GF-D8 (cell line): ENCODE measurements at places on chromosomes 4 and X.

GRCh38 chr4:95114521-95114920, 356.8 kb downstream of the BMPR1B start:
- DNase-seq, result no peak

GRCh38 chr4:154854362-154854761, 73.3 kb downstream of the RBM46 start:
- DNase-seq, result no peak

DNA sequence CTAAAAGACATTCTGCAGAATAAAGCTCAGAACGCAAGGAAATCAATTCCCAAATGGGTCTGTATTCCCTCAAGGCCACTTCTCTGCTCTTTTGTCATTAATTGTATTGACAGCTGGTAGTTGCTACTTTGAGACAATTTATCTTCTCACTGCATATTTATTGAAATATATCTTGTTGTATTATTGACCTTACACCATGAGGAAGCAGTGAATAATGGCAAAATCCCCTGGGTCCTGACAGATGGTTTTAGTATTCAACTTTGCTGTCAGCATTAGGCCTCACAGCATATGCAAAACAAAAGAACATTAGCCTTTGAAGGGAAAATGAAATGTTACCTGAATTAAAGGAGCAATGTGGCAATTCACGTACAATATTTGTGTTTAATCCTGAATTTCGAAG, 406.1 kb upstream of the TRAM1L1 start:
- DNase-seq, result no peak

GRCh38 chrX:134547047-134547679, 87.2 kb downstream of the HPRT1 start:
- DNase-seq, result no peak

GRCh38 chr4:34633241-34633640, 1611.1 kb downstream of the ARAP2 start:
- DNase-seq, result no peak

GRCh38 chr4:16142598-16143310, 58.9 kb upstream of the PROM1 start:
- DNase-seq, result no peak

DNA sequence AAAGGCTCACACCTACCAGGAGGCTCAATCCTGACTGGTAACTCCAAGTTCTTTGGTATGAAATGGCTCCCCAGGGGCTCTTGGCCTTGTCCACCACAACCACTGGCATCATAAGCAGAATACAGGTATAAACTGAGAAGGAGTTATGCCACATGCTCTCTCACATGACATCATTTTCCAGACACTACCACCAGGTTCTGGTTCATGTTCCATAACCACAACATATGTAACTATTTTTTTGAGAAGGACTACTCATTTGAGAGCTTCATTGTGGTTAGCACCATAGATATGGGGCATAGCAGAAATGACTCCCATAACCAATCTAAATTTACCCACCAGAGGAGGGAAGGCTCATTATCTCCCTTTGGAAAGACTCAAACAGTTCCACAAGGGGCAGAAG, 19.6 kb downstream of the PRDM5 start:
- no peak for DNase-seq

DNA sequence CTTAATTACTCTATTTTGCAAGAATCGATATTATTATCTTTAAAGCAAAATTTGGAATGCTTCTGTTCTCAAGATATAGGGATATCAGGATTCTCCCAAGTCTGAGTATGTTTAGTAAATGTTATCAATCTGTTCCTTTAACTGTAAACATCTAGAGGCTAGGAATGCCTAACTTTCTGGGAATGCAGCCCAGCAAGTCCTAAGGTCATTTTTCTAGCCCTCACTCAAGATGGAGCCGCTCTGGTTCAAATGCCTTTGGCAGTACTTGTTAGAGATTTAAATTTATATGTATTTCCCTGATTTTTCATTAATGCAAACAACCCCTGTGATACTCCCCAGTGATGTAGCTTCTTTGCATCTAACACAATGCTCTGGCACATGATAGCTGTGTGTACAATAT, 623.8 kb upstream of the LCORL start:
- no peak for DNase-seq

- DNase-seq, result no peak
These were observed 33.8 kb upstream of the ARMCX2 start for GRCh38 chrX:101693476-101693875.

DNA sequence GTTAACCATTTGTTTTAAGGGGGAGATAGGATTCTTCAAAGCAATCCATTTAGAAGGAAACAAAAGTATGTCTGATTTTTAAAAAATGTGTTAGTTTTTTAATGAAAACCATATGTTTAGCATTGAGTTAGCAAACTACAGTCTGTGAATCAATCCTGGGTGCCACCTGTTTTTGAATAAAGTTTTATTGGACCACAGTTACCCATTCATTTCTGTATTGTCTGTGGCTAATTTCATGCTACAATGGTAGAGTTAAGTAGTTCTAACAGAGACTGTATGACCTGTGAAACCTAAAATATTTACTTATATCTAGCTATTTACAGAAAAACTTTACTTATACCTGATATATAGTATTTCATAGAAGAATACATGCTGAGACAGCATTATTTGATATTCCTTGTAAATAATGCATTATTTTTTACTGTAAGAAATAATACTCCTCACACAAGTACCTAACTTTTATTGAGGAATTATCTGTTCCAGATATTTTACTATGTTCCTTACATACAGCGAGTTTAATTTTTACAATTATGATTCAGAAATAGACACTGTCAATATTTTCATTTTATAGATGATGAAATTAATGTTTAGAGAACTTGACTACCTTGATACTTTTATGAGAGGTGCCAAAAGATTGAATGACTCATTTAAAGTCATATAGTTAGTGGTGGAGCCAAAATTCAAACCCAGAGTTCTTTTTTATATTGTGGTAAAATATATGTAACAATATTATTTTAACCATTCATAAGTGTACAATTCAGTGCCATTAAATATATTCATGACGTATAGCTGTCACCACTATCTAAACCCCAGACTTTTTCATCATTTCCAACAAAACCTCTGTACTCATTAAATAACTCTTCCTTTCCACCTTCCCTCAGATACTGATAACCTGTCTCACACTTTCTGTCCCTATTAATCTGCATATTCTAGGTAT, 122.0 kb downstream of the GLUD2 start:
- DNase-seq, result no peak

DNA sequence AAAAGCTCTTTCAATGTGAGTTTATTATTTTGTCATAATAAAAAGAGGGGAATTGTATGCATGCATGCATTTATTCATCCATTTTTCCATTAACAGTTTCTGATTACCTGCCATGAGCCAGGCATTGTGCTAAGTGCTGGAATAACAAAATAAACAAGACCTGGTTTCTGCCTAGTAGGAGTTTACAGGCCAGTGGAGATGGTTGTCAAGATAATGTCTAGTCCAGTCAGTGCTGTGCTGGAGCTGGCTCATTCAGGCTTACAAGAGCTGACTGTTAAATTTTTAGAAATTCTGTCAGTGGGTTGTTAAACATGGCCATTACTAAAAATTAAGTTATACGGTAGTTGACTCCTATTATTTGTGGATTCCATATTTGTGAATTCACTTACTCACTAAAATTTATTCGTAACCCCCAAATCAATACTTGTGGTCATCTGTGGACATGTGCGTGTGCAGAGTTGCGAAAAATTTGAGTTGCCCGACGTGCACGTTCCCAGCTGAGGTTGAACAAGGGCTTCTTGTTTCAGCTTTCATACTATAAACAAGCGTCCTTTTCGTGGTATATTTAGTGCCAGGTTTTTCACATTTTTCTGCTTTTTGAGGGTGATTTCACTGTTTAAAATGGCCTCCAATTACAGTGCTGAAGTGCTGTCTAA, 172.3 kb upstream of the RPS6KA3 start:
- no peak for DNase-seq

DNA sequence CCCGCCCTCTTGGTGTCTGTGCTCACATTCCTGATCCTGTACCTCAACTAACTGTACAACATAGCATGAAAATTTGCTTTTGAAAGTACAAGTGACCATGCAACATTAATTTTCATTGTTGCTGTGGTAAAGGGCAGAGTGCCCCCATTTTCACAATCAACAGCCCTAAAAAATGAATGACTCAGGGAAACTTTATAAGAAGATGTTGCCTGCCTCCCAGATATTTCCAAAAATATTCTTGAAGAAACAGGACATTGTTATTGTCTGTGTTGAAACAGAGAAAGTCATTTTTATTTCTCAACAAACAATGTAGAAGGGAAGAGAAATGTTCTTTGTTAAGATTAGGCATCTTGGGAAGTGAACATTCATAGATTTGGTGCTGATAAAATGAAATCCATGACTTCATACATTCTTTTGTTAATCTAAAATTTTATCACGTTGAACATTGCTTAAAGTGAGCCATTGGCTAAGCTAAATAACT, 113.9 kb upstream of the ANXA3 start:
- DNase-seq, result no peak

- DNase-seq, result no peak
These were observed 86.0 kb upstream of the C1QTNF7 start for GRCh38 chr4:15341733-15342300.

DNA sequence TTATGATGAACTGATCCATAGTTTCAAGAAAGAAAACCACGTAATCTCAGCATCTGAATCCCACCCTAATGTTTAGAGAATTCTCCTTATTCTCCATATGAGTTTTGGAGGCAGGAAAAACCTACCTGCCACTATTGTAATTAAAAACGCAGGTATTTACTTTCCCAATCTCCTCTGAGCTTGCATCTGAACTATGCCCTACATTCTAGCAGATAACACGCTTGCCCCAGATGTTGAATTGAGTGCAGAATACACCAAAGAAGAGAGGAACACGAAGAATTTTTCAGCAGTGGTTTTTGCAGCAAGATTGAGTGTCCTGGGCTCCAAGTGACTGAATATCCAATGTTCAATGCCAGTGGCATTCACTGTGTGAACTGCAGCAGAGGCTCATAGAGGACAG, 182.4 kb downstream of the COX18 start:
- no peak for DNase-seq

DNA sequence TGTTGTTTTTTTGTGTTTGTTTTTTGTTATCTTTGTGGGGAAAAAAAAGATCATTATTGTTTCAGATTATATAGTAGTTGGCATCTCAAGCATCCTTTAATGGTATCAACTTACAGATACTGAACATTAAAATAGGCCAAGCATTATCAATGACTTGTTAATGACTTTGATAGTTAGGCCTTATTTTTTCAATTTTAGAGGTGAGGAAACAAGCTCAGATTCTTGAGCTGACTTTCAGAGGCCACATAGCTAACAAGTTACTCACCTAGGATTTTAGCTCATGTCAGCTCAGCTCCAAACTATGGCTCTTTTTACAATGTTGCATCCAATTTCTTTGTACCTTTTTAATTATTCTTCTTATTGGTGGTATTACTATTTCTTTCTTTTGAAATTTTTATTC, 471 bp upstream of the PLAC8 start:
- no peak for DNase-seq

DNA sequence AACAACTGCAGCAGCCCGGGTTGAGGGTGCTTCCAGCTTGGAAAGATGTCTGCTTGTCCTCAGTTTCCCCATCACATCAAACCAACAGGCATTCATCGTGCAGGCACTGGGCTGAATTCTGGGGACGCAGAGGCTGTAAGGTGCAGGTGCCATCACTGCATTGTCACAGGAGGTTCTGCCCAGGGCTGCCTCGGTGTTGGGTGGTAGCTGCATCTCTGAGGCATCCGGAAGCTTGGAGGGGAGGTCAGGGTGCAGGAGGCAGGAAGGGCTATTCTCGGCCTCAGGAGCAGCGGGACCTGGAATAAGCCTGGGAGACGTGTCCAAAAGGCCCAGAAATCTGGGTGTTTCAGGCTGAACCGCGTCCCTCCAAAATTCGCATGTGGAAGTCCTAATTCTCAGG, 134.6 kb downstream of the HMX1 start:
- no peak for DNase-seq

GRCh38 chrX:95718746-95719145, 965.9 kb upstream of the DIAPH2 start:
- no peak for DNase-seq

DNA sequence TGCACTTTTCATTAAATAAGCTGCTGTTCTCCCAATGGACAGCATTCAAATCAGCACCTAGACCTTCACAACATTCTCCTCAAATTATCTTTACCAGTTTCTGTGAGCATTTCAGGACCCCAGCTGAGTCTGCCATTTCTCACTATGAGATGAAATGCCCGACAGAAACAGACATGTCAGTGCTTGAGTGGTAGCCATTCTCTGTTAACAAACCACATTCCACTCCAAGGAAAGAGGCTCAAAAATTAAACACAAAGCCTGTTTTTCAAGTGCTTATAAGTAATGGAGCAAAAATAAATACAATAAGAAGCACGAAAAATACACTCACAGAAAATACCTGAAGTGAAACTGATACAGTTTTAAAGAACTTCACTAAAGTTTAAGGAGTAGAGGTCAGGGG, 320.2 kb upstream of the PRPS2 start:
- no peak for DNase-seq
